ENCODE measurements at places on chromosomes 5 and 9. TPM values are rescaled to one million over a fixed set of nuclear protein-coding genes. Genes with fewer than 3 reads are reported as not detected.

Gene IPO11
- 31.2 TPM for total RNA-seq

Gene CARD9
- 10.0 TPM for total RNA-seq

Gene THOC3
- 22.8 TPM for total RNA-seq

Gene NTRK2
- 0.98 TPM for total RNA-seq

Gene CCNO
- not detected for total RNA-seq

Gene SH3GL2
- 3.2 TPM for total RNA-seq

Gene CTXN3
- not detected for total RNA-seq

Gene GRXCR2
- not detected for total RNA-seq

Gene FCN2
- not detected for total RNA-seq

Gene ZNF462
- total RNA-seq, result 25.4 TPM

Gene LRRC19
- 0.64 TPM for total RNA-seq

- DNase-seq, result no peak
These were observed 402.9 kb downstream of the CYLC2 start for GRCh38 chr9:103397868-103398600.

- no peak for DNase-seq
These were observed 8.8 kb upstream of the GM2A start for GRCh38 chr5:151244206-151244605.

GRCh38 chr9:79759460-79759859 lies 187.7 kb downstream of the TLE4 start:
- no peak for DNase-seq

DNA sequence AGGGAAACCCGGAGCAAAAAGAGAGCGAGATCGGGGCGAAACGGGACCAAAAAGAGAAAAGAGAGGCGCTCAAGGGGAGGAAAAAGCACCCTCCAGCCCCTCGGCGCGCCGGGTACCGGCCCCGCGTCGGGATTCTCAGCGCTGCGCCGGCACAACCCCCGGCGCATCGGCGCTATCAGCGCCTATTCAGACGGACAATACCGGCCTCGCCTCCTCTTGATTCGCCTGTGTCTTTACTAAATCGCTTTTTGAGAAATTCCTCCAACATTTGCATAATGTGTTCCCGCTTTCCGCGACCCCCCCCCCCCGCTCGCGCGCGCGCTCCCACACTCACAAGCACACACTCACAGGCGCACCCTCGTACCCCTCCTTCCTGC lies 578 bp downstream of the LHX6 start:
- DNase-seq, result no peak

DNA sequence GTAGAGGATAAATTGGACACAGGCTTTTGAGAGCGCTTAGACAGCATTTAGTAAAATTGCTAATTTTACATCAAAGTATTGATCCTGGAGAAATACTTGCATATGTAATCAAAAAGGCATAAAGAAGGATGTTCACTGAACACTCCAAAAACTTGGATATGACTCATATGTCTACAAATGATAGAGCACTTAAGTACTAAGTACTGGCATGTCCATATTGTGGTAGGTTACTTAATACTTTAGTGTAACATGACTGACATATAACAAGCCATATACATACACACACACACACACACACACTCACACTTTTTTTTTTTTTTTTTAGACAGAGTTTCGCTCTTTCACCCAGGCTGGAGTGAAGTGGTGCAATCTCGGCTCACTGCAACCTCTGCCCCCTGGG lies 361.9 kb downstream of the ARHGEF28 start:
- DNase-seq, result no peak

- peak; percentile 94 for DNase-seq
These were observed 7.9 kb downstream of the AK1 start for GRCh38 chr9:127869310-127870152.

DNA sequence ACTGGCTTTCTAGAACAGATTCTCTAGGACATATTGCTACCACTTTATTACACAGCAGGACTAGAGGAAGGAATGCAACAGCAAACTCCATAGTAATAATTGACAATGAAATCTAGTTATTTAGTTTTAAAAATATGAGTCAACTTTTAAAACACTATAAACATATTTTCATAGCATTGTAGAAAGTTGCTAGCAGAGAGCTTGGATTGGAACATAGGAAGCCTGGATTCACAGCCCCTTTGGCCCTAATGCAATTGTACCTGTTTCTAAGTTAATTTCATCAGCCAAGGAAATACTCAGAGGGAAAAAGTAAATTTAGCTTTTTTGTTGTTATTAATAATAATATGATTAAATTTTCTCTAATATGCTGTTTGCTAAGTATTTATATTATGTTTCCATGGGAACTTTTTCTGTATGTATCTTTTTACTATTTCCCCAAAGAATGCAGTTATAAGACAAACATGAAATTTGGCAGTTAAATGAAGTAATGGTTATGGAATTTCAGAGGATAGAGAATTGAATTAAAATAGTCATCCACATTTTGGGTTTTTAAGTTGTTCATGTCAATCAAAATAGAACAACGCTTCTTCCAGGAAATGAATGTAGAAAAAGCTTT lies 45.6 kb downstream of the VCAN start:
- no peak for DNase-seq

DNA sequence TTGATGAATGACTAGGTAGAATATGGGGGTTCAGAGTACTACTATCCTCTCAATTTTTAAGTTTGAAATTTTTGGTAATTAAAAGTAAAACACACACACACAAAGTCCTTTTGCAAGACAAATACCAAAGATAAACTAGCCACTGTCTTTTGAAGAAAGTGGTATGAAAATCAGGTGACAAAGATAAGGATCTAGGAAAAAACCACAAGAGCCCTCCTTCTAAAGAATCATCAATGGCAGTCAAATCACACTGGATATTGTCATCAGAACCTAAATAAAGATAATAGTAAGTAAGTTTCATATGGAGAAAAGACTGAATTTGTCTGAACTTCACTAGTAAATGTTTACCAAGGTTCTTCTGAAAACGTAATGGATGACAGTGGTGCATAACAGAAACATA lies 30.5 kb upstream of the HK3 start:
- no peak for DNase-seq

GRCh38 chr5:113167985-113168384 lies 191.4 kb downstream of the DCP2 start:
- no peak for DNase-seq

- no peak for DNase-seq
These were observed 5.9 kb downstream of the KLF9 start for GRCh38 chr9:70408393-70409040.

DNA sequence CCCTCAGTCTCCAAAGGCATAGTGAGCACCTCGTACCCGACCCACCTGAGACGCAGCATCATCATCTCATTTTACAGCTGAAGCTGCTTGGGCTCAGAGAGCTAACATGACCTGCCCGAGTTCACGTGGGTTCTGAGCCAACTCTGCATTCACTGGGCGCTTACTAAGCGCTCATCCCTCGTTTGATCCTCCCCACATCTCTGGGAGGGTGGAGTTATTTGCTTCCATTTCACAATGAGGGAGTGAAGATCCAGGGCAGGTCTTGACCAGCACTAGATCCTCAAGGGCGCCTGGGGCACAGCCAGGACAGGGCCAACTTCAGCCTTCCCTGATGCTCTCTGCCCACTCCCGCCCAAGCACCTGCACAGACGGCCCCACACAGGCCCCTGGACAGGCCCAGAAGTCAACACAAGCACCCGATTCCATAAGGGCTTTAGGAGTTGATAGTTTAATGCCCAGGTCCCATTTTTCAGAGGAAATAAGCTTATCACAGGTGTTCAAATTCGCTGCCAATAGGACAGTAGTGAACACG lies 80.8 kb downstream of the HRH2 start:
- no peak for DNase-seq

DNA sequence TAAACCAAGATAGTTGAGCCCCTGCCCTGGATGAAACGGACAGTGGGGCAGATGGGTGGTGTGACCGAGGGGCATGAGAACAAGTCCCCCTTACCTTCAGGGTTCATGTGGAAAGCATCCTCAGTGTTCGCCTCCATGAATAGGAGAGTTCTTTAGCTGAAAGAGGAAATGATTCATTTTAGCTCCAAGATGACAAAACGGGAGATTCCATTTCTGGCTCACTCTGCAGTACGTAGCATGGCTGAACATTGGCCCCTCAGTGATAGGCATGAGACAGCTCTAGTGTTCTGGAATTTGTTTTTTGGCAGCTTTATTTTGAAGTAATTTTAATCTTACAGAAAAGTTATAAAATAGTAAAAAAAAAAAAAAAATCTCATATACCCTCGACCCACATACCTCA lies 70.2 kb upstream of the AGXT2 start:
- DNase-seq, result no peak

DNA sequence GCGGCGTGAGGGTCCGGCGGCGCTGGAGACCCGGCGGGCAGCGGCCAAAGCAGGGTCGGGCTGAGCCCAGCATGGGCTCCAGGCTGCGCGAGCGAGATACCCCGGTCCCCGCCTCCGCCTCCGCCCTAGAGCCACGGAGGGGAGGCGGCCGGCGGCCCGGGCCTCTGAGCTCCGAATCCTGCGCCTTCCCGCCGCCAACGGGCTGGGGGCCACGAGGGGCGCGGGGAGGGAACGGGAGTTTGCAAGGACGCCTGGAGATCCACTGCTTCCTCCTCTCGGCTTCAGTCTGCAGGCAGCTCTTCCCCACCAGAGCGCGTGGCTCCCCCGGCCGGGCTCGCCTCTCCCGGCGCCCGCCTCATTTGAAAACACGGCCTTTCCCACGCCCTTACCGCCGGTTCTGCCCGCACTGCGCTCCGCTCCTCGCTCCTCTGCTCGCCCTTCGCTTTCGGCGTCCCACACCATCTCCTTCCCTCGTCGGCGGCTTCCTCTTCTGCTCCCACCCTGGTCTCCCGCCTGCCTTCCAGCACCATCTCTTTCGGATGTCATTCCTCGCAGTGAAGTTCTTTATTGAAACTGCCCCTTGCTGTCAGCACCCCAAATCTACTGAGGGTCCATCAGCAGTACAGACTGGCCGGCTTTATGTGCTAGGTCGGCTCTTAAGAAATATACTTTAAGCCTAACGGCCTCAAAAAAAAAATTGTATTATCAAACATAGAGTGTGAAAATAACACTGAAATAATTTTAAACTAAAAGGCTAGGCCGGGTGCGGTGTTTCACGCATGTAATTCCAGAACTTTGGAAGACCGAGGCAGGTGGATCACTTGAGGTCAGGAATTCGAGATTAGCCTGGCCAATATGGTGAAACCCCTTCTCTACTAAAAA lies 105.0 kb upstream of the FAM120A start:
- DNase-seq, result peak; percentile 71

DNA sequence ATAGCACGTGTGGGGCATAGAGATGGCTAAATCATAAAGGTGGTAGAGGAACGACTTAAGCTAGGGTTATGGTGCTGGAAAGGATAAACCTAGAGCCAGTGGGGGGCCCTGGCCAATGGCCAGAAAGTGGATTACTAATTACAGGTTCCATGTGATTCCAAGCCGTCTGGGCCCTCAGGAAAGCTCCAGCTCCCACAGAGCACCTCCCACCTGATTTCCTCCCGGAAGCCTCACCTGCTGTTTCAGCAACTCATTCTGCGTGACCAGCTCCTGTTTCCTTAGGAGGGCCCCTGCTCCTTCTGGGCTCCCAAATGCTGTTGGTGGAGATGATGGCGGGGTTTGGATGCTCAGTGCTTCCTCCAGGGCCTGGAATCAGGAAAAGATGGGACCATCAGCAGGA lies 16.2 kb downstream of the GPX3 start:
- DNase-seq, result no peak

DNA sequence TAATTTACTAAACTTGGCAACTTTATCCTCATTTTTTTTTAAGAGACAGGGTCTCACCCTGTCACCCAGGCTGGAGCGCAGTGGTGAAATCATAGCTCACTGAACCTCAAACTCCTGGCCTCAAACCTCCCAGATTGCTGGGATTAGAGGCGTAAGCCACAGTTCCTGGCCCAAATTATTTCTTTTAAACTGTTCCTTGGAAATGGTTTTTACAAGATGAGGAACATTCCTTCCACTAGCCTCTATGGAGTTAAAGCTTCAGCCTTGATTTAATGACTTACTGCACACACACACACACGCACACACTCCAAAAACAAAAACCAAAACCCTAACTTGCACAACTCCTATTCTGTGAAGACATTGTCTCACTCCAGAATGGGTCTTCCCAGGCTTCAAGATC lies 77.2 kb upstream of the TARS1 start:
- no peak for DNase-seq

GRCh38 chr9:114613087-114613486 lies 2.0 kb downstream of the TMEM268 start:
- DNase-seq, result no peak

GRCh38 chr9:14522627-14523379 lies 170.4 kb downstream of the ZDHHC21 start:
- DNase-seq, result no peak

Data from upper lobe of right lung (tissue), 1 donor.